ENCODE measurements at places on chromosomes 6 and 20.
A peak's percentile ranks its signal among the peaks of the same experiment; 100 is the strongest.

- no peak for DNase-seq
These were observed 551 bp upstream of the ATP5F1E start for GRCh38 chr20:59032713-59033059.

DNA sequence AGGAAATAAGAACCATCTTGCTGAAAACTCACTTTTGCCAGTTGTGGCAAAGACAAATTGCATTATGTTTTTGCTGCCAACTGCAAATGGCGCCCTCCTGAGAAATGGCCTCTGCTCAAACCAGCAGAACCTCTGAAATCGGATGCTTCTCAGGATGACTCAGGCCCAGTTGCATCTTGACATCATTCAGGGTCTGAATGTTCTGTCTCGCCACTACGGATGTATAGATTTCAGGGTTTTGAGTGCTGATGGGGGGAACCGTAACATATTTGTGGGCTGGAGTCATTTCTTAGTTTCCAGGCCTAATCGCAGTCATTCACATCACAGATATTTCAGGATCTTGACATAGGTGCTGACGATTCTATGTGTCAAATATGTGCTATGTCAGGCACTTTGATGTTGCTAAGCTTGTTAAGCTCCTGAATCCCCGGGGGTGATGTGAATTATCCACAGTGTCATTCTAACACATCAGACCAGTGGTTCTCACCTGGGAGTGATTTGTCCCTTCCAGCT is 207.1 kb downstream of the NFATC2 start:
- DNase-seq: no peak

DNA sequence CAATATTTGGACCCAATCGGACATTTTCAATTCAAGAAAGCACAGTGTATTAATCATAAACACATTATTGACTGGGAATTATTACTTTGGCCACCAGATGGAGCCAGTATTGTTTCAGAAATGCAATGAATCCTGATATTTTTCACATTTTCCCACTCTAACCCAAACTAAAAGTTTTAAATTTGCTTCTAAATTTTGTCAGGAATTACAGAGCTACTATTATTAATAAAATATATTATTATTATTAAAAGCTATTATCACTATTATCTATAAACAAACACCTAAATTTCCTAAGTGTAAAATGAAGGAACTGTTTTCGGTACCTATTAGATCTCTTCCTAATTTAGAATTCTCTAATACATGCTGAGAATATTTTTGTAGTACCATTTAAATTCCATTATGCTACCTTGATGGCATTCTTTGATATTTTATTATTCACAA is 245.3 kb downstream of the OGFRL1 start:
- DNase-seq: peak; percentile 4

- no peak for DNase-seq
These were observed 148.1 kb upstream of the UST start for GRCh38 chr6:148598724-148599123.

- no peak for DNase-seq
These were observed 437.2 kb downstream of the BCKDHB start for GRCh38 chr6:80543598-80544222.

DNA sequence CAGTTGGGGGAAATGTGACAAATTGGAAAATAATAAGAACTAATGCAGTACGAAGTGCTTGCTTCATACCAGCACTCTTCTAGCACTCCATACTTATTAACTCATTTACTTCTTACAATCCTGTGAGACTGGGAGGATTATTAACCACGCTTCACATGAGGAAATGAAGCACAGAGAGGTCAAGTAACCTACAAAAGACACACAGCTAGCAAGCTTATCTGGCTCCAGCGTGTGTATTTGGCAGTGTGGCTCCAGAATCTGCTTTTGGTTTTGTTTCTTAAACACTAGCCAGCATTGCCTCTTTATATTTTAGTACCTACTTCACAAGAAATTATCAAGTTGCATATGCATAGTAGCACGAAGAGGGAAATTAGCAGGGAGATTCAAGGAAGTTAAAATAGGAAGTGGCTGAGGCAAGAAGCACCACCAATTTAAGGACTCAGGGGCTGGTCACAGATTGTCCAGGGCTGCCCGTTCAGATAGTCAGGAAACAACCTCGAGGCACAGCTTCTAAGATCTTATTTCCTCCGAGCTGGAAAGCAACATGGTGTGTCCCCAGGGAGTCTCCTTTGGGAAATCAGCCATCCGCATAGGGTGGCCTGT is 302.7 kb upstream of the PRDM1 start:
- DNase-seq: no peak

DNA sequence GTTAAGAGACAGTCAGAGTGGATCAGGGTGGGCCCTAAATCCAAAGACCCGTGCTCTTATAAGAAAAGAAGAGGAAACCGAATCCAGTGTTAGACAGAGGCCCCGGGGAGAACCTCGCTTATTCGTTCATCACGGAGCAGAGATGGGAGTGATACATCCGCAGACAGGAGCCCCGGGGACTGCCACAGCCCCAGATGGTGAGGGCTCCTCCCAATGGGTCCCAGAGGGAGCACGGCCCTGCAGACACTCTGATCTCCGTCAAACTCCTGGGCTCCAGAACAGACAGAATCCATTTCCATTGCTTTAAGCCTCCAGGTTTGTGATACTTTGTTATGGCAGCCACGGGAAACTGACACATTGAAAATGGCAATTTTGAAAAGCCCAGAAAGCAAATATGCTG is 47.0 kb downstream of the CDH4 start:
- DNase-seq: no peak

GRCh38 chr6:73515204-73515655 is 5.6 kb downstream of the EEF1A1 start:
- DNase-seq: no peak

GRCh38 chr20:47795214-47795907 is 10.1 kb upstream of the SULF2 start:
- no peak for DNase-seq

DNA sequence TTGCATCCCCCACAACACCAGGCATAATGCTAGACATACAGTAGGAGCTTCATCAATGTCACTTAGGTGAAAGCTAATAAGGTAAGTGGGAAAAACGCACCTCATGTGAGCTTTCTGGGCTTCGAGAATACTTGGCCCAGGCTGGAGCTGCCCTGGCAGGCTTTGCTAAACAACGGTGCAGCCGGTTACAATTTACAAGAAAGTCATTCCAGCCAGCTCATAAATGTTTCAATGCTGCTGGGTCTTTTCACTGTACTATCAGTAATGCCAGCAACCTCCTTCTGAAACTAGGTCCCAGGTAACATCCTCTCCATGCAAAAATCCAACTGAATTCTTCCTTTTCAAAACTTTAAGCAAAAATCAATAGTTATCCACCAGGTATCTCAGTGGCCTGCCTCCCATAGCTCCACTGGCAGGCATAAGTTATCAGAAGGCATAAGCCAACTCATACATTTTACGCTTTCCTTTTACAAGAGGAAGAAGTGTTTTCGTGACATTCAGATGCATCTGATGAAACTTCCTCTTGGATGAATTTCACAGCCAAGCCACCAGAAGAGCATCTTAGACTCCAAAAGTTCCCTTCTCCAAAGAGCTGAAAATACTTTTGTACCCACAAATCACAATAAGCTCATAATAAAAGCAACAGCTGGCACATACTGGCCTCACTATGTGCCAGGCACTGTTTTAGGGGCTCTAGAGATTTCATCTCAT is 56.3 kb downstream of the RTN4IP1 start:
- DNase-seq: no peak

DNA sequence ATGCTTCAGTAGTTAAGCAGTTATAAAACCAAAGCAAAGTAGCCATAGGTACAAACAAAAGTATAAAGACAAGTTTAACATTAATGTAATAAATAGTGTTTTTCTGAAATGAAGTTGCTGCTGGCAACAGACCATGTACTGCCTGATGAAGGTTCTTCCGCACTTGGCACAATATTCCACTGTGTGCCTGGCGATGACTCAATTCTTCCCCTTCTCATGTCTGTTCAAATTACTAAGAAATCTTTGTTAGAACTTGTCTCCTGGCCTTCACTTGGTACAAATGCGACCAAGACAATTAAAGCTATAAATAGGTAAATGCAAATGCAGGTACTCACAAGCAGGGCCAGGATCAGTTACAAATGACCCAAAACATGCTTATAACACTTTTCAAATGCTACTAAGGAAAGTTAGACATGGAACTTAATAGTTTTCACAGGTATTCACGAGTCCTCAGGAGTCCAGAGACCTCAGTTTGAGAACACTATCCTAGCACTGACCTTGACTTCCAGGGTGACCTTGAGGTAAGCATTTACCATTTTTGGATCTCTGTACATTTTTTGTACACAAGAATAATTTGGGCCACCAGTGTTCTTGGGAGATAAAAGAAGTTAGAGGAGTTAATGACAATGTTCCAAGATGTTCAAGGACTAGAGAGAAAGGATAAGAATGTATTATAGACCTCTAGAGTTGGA is 8.1 kb upstream of the DDR1 start:
- DNase-seq: no peak

DNA sequence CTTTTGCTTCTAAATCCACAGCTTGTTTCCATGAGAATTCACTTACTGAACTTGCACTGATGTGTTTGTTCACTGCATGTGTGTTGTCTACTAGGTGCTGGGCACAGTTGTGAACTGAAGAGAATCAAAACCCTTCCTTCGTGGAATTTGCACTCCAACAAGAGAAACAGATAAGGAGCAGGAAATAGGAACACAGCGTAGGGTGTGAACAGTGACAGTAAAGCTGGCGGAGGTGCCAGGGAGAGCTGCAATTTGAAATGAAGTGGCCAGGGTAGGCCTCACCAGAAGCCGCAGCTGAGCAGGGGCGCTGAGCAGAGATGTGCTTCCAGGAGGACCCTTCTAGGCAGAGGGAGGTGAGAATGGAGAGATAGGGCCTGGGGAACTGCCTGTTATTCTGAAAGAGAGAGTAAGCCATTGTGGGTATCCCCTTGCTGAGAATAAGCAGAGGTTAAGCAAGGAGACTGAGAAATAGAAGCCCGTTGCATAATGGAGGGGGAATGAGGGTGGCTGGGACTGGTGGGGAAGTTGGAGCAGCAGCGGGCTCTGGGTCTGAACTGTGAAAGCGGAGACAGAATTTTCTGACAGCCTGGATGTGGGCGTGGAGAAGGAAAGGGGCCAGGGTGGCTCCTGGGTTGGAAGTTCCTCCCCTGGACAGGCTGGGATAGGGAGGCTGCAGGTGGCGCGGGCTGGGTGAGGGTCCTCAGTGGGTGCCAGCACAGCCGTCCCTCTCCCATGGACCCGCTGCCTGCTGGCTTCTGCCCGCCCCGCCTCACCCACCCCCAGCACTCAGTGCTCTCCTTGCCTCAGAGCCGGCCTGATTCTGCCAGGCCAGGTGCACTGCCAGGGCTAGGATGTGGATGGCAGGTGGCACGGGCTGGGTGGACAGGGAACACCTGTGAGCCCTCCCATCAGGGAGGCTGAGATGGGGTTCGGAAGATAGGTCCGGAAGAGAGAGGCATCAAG is 114.7 kb upstream of the AFDN start:
- DNase-seq: no peak

DNA sequence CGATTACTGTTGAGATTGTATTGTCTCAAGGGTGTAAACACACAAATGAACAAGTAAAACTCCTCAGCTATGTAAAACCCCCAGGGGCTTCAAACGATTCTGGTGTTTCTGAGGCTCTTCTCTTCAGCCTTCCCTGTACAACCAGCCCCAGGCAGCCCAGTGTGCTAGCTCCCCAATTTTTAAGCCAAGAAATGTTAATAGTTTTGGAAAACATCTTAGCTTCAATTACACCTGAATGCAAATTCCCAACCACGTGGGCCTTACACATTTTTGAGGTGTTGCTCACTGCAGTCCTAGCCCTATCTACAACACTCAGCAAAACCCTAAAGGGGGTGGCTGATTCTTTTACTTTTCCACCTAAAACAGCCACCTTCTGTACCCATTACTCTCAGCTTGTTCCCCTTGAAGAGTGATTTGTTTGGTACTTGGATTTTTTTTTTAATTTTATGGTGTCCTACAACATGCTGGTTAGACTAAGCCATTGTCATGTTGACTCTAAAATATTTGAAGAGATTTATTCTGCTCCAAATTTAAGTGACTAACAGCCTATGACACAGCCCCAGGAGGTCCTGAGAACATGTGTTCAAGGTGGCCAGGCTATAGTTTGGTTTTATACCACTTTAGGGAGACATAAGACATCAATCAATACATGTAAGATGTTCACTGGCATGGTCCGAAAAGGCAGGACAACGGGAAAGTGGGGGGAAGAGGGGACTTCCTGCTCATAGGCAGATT is 48.7 kb downstream of the ADAT2 start:
- no peak for DNase-seq

DNA sequence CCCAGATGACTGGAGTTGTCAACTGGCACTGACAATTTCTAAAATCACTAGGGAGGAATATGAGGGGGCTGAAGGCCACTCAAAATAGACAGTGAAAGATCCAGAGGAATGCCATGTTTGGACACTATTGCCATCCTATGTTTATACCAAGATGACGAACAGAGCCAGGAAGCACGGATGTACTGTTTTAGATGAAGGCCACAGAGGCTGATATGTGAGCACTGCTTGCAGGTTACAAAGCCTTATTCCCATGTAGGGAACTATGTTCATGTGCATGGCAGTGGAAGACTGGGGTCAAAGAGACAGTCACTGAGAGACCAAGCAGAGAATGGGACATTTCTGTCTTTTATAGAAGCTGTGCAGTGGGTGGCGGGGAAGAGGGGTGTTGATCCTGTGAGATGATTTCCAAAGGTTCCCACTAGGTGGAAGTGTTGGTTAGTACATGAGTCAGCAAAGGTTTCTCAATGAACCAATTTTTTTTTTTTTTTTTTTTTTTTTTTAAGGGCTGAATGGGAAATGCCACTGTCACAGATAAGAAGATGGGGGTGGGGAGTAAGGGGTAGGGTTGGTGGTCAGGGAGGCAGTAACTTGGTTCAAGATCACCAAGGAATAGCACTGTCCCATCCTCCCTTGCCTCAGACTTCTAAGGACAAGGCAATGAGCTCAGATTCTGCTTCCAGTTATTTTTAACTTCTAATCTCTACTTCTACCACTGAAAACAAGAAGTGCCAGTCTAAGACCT is 46.7 kb upstream of the MOCS1 start:
- no peak for DNase-seq

DNA sequence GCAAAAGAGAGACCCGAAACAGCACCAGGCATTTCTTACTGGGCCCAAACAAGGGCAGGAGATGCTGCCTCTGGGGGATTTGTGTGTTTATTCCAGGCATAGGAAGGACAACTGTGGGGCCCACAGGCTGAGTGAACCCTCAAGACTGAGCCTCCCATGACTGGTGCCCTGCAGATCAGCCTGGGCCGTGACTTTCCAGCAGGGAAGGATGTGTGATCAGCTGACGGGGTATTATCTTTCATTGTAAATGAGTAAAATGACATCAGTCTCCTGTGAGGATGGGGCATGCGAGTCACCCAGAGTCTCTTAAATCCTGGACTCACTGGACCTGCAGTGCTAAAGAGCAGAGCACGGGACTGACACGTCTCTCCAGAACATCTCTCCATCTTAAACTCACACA is 3.9 kb upstream of the TEAD3 start:
- DNase-seq: no peak

Measured in CD4-positive, alpha-beta T cell treated with Interleukin-4 for 4 hours (primary cell).